Activated naive CD8-positive, alpha-beta T cell treated with anti-CD3 and anti-CD28 coated beads, Interleukin-2, amount 50 U/mL, for 16 hours (primary cell): ENCODE measurements at places on chromosomes 2 and 18.

DNA sequence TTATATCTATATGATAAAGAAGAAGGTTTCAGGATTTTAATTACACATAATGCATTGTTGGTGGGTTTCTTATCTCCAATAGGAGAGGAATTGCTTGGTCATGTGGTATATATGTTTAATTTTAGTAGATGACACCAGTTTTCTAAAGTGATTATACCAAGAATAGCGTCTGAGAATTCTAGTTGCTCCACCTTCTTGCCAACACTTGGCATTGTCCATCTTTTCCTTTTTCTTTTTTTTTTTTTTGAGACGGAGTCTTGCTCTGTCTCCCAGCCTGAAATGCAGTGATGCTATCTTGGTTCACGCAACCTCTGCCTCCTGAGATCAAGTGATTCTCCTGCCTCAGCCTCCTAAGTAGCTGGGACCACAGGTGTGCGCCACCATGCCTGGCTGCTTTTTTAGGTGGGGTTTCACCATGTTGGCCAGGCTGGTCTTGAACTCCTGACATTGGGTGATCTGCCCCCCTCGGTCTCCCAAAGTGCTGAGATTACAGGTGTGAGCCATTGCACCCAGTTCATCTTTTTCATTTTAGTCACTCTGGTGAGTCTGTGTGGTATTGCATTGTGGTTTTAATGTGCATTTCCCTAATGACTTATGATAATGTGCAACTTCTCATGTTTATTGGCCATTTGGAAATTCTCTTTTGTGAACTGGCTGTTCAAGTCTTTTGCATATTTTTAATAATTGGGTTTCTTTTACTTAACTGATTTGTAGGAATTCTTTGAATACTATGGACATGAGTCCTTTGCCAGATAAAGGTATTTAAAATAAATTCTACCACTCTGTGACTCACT, 37.3 kb upstream of the ZNF512 start:
- no peak for DNase-seq

- DNase-seq = no peak
Observed at GRCh38 chr2:42249284-42249683, 80.1 kb downstream of the EML4 start.

GRCh38 chr2:229348128-229348527, 77.0 kb upstream of the PID1 start:
- DNase-seq = no peak

GRCh38 chr2:45834372-45834771, 182.9 kb downstream of the PRKCE start:
- no peak for DNase-seq

GRCh38 chr18:3649633-3650426, 199.9 kb downstream of the TGIF1 start:
- DNase-seq = no peak

GRCh38 chr2:13919981-13920382, 712.5 kb upstream of the LRATD1 start:
- DNase-seq = no peak

DNA sequence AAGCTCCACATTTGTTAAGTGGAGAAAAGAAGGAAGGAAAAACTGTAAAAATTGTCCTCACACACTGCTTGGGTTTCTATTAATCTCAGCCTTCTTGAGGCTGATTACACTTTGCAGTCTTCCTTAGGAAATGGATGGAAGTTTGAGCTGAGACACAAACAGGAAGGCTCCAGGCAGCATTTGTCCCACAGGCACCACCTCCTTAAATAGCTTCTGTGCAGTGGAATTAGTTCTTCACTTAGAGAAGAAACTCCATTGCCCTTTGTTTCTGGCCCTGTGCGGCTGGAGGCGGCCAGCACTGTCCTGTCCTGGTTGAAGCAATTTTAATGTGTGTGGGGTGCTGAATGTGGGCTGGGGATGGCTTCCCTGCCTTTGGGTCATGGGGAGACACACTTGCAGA, 44.3 kb downstream of the ARHGAP28 start:
- no peak for DNase-seq

- no peak for DNase-seq
Observed at GRCh38 chr2:142755191-142755590, 122.3 kb upstream of the KYNU start.

DNA sequence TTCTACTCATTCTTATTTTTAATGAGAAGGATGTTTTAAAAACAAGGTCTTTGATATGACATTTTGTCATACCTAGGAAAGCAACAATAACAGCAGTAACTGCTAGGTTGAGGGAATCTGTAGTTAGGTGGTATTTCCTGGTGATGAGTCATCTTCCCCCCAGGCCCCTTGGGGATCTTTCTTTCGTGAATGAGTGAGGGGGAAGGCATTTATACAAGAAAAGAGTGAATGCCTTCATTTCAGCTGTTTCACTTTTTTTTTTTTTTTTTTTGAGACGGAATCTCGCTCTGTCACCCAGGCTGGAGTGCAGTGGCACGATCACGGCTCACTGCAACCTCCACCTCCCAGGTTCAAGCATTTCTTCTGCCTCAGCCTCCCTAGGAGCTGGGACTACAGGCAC, 108.6 kb downstream of the MAP4K4 start:
- DNase-seq = no peak
